CD8-positive, alpha-beta memory T cell (primary cell): ENCODE measurements at places on chromosomes 13 and 19. TPM values are rescaled to one million over a fixed set of nuclear protein-coding genes. Genes with fewer than 3 reads are reported as not detected.

RPS5 gene
- 1,639 TPM for total RNA-seq

CFD gene
- 0.89 TPM for total RNA-seq

LILRB1 gene
- 1.0 TPM for total RNA-seq

CALR gene
- 843 TPM for total RNA-seq

TJP3 gene
- 1.5 TPM for total RNA-seq

TEX101 gene
- total RNA-seq = not detected

NKG7 gene
- total RNA-seq = 866 TPM

TNFRSF19 gene
- not detected for total RNA-seq

LSR gene
- total RNA-seq = 27.5 TPM

ZNF677 gene
- total RNA-seq = 7.1 TPM

SSC5D gene
- 1.2 TPM for total RNA-seq

C13orf46 gene
- 1.8 TPM for total RNA-seq

CTXN1 gene
- 0.72 TPM for total RNA-seq

DAND5 gene
- total RNA-seq = not detected

TMEM59L gene
- total RNA-seq = not detected

GPR4 gene
- not detected for total RNA-seq

LRRC8E gene
- total RNA-seq = not detected

RNU6-9 gene
- total RNA-seq = not detected

KLK14 gene
- total RNA-seq = 0.31 TPM

MYADM gene
- 44.2 TPM for total RNA-seq

OR4F17 gene
- total RNA-seq = not detected

CACNA1A gene
- 0.42 TPM for total RNA-seq

ZNF234 gene
- 9.5 TPM for total RNA-seq

ADAMTS10 gene
- 16.2 TPM for total RNA-seq

PRTN3 gene
- not detected for total RNA-seq

ZNF546 gene
- 4.8 TPM for total RNA-seq

SHD gene
- not detected for total RNA-seq

PALM gene
- not detected for total RNA-seq

ADM5 gene
- total RNA-seq = 6.9 TPM

CBY2 gene
- not detected for total RNA-seq

HSPB6 gene
- total RNA-seq = not detected

TTC9B gene
- not detected for total RNA-seq

NRTN gene
- 0.26 TPM for total RNA-seq

APLP1 gene
- 0.85 TPM for total RNA-seq

YJEFN3 gene
- 6.5 TPM for total RNA-seq

ZNF8 gene
- total RNA-seq = 4.5 TPM

PRSS57 gene
- not detected for total RNA-seq
